Stimulated activated CD8-positive, alpha-beta memory T cell treated with anti-CD3 and anti-CD28 coated beads, Interleukin-2, amount 100 ng/mL, for 1 hour (primary cell): ENCODE measurements at places on chromosomes 4 and X.

- no peak for DNase-seq
Observed at GRCh38 chr4:168683595-168683994, 186.7 kb downstream of the PALLD start.

- no peak for DNase-seq
Observed at GRCh38 chrX:124125471-124125870, 164.0 kb downstream of the STAG2 start.

GRCh38 chr4:147546349-147546748, 65.5 kb downstream of the EDNRA start:
- DNase-seq = no peak

GRCh38 chr4:89193843-89194242, 82.5 kb downstream of the TIGD2 start:
- DNase-seq = no peak

GRCh38 chr4:5707778-5708448, 446 bp downstream of the EVC2 start:
- no peak for DNase-seq
